ENCODE measurements at places on chromosomes 13 and 19.

DNA sequence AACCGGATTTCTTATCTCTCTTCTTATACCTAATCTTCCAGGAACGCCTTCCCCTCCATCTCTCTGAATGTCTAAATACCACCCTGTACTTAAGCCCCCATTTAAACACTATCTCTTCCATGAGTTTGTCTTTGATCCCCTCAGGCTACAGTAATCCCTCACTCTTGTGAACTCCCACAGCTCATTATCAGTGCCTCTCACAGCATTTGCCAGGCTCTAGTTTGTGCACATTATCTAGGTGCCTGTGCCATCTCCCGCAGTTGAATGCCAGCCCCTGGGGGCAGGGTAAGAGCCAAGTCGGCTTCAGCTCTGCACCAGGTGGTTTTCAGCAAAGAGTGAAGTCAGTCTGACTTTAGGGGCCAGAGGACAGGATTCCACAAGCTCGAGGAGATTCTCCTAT, 71.4 kb downstream of the FREM2 start:
- DNase-seq = no peak

- DNase-seq = peak; percentile 99
Measured at GRCh38 chr19:58278541-58279041, at the start of gene ZNF8. Gene ZNF8, plus strand, starts transcription at chr19:58278955. Its CDS starts 127 bp downstream, at chr19:58279082.

- DNase-seq = no peak
Measured at GRCh38 chr19:12141405-12141736, 1.2 kb upstream of the ZNF20 start.

DNA sequence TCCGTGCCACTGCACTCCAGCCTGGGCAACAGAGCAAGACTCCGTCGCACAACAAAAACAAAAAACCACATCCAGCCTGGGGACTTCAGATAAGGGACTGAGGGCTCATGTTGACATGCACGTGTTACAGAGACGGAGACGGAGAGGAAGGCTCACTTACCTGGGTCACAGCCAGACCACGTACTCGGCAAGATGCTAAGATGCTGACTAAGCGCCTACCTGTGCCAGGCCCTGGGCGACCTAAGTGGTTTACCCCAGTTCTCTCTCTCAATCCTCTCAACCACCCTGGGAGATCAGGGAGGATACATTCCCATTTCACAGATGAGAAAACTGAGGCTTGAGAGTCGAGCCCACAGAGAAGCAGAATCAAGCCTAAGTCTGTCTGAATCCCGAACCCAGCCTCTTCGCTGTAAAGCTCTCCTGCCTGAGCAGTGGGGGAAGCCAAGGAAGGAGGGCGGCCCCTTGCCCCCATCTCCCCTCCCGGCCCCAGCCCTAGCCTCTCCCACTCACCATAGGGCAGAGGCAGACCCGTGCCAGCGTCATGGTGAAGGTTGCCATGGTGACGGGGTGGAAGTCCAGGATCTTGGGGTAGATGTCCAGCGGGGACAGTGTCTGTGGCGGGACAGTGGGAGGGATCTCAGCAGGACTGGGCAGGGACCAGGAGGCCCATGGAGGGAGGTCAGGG, 13.5 kb downstream of the ERCC2 start:
- no peak for DNase-seq

GRCh38 chr13:26220575-26220974, 1.5 kb downstream of the RNF6 start:
- no peak for DNase-seq

DNA sequence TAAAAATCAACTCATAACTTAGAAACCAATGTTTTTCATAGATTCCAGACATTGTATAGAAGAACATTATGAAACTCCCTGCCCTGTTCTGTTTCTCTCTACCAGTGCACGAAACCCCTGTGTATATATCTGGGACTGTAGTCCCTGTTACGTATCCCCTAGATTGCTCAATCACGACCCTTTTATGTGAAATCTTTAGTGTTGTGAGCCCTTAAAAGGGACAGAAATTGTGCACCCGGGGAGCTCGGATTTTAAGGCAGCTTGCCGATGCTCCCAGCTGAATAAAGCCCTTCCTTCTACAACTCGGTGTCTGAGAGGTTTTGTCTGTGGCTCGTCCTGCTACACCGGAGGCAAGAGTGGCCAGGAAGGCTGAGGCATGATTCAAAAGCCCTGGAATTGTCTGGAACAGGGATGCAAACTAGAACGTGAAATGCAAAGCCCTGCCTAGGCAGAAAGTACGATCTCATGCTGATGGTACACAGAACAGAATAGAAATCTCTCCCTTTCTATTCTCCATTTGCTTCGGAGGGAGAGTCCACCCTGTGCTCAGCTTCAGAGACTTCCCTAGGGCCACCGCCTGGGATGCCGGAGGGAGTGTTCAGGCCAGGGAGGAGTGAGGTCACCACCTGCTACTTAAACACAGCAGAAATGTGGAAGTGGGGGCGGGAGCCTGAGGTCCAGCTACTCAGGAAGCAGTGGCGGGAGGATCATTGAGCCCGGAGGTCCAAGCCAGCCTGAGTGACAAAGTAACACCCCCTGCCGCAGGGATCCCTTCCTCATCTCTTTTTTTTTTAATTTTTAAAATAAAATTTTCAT, 758 bp upstream of the ZNF888 start:
- no peak for DNase-seq

- DNase-seq = no peak
Measured at GRCh38 chr13:94344126-94344818, 135.2 kb downstream of the DCT start.

DNA sequence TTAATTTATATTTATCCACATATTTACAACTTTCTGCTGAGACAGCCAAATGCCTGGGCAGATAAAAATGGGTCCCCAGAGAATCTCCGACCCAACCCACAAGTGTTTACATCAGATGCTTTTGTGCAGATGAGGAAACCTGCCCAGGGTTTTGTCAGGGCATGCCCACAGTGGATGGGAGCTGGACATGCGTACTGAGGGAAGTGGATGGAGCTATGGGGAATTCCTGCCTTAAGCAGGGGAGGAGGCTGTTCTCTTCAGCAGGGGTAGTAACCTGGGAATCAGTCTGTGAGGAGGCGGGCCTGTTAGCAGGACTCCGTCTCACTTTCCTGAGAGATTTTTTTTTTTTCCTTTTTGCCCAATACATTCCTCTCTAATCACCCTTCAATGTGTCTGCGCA, 122.9 kb downstream of the RFC3 start:
- DNase-seq = no peak

- peak; percentile 91 for DNase-seq
Measured at GRCh38 chr19:15248648-15249527, 16.6 kb upstream of the EPHX3 start.

- DNase-seq = peak; percentile 85
Measured at GRCh38 chr19:2016041-2016807, 710 bp upstream of the BTBD2 start.
